ENCODE measurements at places on chromosomes 2 and 18.
A peak's percentile ranks its signal among the peaks of the same experiment; 100 is the strongest.

GRCh38 chr2:55729136-55729685 is 35.6 kb upstream of the PNPT1 start:
- no peak for DNase-seq

DNA sequence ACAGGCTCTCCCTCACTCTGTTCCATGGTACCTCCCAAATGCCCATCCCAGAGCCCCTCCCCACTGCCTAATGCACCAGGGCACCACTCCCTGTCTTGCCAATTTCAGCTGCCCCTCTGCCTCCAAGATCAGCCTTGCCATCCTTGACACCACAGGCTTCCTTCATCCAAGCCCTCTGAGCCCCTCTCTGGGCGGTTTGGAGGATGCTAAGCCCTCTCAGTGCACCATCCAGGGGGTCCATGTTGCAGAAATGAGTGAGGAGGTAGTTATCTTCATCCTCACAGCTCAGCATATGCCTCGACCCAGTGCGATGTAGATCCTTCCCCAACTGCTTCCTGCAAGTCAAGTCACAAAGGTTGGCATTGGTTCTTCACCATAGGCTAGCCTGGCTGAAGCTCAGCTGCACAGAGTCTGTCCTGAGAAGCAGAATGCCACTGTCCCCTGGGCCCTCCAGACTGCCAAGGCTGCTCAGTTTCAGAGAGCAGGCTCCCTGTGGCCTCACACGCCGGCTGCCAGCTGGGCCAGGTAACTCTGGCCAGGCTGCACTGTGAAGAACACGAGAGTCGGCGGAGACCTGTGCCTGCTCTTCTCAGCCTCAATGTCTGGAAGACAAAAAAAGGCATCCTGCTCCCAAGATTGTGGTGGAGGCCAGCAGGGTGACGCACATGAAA is 9.9 kb upstream of the MAP3K2 start:
- DNase-seq: no peak

DNA sequence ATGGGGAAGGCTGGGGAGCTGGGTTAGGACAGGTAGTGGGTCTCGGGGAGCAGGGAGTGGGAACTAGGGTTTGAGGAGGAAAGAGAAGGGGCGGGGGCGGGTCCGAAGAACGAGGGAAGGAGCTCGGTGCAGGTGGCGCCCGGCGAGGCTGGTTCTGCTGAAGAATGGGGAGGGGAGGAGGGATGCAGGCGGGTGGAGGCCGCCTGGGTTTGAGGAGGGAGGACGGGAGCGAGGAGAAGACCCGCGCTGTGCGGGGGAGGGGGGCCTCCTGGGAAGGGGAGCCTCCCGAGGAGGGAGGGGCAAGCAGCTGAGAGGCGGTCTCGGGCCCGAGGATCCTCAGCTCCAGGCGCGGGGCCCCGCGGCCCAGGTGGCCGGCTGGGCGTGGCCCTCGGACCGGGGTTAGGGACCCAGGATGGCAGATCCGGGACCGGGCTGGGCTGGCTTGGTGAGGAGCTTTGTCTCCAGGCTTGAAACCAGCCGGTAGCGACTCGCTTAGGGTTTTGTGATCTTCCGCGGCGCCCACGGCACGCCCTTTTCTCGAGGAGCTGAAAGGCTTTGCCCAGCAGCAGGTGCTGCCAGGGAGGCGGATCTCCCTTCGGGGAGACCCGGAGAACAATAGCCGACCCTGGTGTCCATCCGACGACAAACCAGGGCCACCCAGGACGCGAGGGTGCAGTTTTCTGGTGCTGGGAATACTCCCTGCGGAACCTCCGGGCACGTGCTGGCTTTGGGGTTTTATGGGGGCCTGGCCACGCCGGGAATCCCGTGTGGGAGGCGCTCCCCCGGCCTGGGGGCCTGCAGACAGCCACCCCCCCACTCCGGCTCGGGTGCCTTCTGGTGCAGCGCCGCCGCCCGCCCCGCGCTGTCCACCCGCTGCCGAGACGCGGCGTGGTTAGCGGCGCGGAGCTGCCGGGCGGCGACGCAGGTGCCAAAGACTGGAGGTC is 1.4 kb downstream of the DPYSL5 start:
- no peak for DNase-seq

DNA sequence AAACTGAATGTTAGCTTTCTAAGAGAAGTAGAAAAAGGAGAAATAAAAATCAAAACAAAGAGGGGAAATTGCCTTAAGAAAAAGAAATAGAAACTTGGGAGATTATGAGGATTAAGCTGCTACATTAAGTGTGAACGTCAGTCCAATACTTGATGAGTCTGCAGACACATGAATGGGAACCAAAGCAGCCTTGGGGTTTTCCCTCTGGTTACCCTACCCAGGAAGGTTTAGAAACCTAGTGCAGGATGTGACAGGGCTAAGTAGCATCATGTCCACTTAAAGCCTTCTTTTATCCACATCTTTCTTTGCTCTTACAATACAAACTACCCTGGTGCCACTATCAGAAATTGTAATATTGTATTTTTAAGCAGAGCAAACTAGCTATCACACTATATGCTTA is 22.3 kb downstream of the SLC35F5 start:
- no peak for DNase-seq

DNA sequence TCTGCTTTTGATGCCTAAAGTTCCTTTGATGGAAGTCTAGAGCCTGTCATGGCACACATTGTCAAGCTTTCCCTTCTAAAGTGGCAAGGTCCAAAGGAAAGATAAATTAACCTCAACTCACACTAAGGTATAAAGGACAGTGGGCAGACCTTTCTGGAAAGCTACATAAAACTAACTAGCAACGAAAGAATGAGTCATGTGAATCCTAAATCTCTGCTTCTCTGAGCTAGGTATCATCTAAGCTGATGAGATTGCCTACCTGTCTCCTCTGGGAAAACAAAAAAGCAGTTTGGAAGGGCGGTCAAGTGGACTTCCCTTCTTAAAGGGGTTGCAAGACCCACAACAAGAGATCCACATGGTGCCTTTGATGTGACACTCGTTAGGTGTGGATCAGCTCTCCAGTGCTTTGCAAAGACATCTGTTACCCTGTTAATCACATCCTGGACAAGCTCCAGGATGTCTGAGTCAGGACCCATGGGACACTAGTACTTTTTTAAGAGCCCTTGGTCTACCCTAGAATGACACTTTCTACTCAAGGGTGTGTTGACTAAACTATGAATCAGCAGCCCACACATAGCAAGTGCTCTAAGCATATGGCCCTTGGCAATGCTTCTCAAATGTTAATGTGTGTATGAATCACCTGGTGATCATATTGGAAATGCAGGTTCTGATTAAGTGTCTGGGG is 173.5 kb downstream of the ALK start:
- no peak for DNase-seq

DNA sequence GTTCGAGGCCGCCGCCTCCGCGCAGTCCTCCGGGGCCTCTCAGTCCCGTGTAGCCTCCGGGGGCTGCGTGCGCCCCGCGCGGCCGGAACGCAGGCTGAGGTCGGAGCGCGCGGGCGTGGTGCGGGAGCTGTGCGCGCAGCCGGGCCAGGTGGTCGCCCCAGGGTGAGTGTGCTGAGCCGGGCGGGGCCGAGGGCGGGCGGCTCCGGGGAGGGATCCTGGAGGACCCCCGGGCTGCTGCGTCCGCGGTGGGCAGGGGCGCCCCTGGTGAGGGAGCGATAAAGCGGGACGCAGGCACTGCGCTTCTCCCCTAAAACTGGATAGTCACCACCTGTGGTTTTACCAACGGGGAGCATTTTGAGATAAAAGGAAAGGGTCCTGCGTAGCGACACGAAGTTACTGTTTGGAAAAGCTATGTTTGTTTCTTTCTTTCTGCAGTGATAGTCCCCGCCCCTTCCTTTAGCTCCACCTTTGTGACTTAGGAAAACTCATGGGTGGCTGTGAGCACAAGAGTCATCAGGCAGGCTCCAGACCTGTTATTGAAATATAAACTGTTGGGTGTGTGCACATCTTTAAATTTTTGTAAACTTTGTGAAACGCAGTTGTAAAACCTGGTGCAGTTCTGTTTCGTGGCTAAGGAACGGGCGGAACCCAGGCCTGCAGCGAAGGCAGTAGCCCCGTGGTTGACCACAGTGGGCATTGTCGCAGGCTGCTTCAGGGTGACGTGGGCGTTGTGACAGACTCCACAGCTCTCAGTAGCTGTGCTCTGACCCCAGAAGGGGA is 687 bp downstream of the CTDP1 start:
- DNase-seq: peak; percentile 33

DNA sequence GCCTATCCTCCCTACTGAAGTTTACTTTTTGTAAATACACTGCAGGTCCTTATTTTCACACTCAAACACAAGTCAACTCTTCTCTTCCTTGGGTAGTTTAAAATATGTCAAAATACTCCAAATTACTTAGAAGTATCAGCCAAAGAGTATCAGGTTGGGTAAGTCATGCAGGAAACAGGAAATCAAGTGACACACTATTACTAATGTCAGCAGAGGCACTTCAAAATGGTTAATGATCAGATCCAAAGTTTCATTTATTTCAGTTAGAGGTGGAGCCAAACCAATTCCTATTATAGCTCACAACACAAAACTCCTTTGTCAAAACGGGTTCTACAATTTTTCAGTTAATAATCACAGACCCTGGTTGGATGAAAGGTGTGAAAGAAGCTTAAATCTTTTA is 54.2 kb downstream of the DLGAP1 start:
- no peak for DNase-seq

DNA sequence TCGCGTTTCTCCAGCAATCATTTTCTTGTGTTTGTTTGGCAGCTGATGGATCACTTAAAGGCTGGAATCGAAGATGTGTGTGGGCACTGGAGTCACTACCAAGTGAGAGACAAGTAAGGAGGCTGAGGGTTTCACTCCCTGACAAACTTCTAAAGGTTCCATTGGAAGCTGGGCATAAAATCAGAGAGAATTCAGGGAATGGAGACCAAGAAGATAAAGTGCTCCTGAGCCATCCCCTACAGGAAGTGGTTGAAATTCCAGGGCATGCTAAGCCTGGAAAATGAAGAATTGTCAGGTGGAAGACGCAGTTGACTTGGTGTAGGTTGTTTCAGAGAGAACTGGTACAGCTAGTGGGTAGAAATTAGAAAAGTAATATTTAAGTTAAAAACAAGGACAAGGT is 39.1 kb downstream of the SLC9A4 start:
- DNase-seq: no peak

DNA sequence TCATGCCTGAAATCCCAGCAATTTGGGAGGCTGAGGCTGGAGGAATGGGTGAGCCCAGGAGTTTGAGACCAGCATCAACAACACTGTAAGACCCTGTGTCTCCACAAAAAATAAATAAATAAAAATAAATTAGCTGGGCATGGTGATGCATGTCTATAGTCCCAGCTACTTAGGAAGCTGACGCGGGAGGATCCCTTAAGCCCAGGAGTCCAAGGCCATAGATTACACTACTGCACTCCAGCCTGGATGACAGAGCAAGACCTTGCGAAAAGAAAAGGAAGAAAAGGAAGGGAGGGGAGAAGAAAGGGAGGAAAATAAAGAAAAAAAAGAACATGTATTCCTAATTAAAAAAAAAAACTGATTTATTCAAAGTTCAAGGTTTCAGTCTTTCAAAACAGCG is 78.2 kb downstream of the TRIP12 start:
- DNase-seq: no peak

DNA sequence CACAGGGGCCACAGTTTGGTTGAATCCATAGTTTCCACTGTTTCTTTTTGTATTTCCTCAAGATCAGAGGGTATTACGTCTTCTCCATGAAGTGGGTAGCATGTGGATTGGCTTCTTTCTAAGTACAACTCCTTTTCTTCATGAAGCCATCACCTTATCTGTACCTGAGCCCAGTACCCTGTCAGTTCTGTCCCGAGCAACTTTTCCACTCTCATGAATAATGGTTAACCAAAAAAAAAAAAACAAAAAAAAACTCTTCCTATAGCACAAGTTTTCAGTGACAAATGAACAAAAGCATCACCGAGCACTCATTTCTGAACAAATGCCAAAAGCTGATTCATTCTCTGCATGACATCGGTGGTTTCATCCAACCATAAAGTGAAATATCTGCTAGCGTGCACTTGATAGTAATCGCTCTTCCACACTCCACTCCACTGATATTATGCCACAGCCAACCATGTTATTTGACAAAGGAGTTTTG is 53.0 kb upstream of the CCDC150 start:
- DNase-seq: no peak

GRCh38 chr2:104848526-104848925 is 5.4 kb upstream of the POU3F3 start:
- no peak for DNase-seq

DNA sequence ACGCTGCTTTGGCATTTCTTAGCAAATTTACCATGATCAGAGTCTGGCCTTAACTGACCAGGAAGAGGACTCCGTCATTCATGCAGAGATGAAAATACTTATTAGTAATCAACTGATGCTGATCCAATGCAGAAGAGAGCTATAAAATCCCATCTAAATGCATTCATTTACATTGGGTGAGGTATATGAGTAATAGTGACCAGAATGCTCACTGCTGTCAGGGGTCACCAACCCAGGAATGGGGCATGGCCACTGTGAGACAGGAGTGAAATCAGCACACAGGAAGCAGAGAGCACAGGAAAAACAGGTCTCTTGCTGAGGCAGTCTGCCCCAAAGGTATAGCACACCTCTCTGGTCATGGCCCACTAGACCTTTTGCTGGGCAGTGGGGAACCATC is 68.1 kb upstream of the TMEM247 start:
- DNase-seq: no peak

GRCh38 chr2:84805250-84805958 is 75.5 kb downstream of the TRABD2A start:
- DNase-seq: no peak

DNA sequence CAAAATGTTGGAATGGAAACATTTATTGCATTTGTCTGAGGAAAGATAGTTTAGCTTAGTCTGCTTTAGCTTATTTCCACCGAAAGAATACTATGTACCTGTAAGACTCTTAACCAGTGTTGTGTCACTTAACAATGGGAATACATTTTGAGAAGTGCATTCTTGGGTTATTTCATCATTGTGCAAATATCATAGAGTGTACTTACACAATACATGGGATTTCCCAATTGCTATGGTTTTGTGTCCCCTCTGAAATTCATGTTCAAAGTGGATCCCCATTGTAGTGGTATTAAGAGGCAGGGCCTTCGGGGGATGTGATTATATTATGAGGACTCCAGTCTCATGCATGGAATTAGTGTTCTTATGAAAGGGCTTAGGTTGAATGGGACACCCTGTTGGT is 249.4 kb upstream of the UBE2E3 start:
- DNase-seq: peak; percentile 11

All from AML-193 (cell line).